Activated naive CD8-positive, alpha-beta T cell treated with anti-CD3 and anti-CD28 coated beads, Interleukin-2, amount 10 ng/mL, durations not matched to agents 7 days and 5 days (primary cell): ENCODE measurements at places on chromosomes 4 and X. TPM values are rescaled to one million over a fixed set of nuclear protein-coding genes. Genes with fewer than 3 reads are reported as not detected.
A peak's percentile ranks its signal among the peaks of the same experiment; 100 is the strongest.

Gene KLHL13
- total RNA-seq, result 0.47 TPM

- no peaks in the 10 kb centered on the region for H3K27me3 ChIP-seq
- no peak overlapping the region for H3K27ac ChIP-seq
- DNase-seq, result no peak
- H3K4me1 ChIP-seq, result no peaks in the 10 kb centered on the region
Measured at GRCh38 chrX:63809173-63809572, 24.2 kb upstream of the ARHGEF9 start.

DNA sequence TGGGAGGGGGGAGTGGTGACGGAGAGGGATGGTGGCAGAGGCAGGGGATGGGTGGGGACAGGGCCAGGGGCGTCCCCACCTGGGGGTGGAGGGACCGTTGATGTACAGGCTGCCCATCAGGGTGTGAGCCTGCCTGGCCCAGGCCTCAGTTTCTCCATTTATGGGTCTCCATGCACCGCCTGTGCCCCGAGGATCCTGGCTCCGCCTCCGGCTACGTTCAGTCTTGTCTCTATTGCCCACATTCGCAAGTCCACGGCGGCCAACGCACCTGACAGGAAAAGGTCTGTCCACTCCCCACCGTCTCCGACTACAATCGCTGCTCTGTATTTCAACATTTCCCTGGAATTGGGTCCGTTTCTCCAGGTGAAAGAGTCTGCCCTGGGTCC is 96.3 kb upstream of the NKX1-1 start:
- H3K4me1 ChIP-seq, result no peaks in the 10 kb centered on the region
- H3K27me3 ChIP-seq, result peaks cover 2% of the 10 kb centered on the region
- H3K27ac ChIP-seq, result no peak overlapping the region
- peak; percentile 14 for DNase-seq

DNA sequence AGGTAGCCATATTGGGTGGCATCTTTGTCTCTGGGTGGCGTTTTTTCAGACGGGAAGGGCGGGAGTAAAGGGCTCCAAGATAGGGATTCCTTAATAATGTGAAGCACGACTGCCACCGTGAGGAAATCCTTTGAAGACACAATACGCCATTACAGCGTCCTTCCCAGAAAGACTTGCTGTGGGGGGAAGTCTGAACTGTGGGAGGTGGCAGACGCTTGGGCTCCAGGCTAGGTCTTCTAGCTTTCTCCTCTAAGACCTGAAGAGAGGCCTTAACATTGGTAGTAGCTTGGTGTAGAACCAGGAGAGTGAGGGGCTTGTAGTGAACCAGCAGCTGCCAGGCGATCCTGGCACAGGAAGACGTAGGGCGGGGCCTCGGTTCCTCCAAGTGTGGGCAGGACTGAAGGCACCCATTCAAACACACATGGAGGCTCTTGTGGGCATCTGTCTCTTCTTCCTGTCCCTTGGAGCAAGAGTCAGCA is 197.3 kb downstream of the OR13H1 start:
- peaks cover 13% of the 10 kb centered on the region for H3K36me3 ChIP-seq
- no peak for DNase-seq
- no peaks in the 10 kb centered on the region for H3K27me3 ChIP-seq
- no peak overlapping the region for H3K27ac ChIP-seq

DNA sequence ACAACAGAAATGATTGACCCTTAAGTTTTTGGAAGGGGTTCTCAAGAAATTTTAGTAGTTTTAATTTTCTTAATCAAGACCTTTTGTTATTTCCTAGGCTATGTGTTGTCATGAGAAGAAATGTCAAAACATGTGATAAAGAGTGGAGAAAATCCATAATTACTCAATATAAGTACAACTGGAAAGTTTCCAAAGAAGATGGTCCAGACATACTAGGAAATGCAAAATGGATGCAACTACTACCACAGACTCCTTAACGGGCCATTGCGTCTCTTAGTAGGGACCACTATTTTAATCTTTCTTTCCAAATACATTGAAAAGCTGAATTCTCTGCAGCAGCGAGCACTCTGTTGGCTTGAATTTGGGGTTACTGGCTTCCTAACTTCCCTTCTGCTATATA is 148.8 kb downstream of the NWD2 start:
- no peak for DNase-seq
- no peaks in the 10 kb centered on the region for H3K4me1 ChIP-seq
- no peak overlapping the region for H3K4me3 ChIP-seq
- no peaks in the 10 kb centered on the region for H3K36me3 ChIP-seq

DNA sequence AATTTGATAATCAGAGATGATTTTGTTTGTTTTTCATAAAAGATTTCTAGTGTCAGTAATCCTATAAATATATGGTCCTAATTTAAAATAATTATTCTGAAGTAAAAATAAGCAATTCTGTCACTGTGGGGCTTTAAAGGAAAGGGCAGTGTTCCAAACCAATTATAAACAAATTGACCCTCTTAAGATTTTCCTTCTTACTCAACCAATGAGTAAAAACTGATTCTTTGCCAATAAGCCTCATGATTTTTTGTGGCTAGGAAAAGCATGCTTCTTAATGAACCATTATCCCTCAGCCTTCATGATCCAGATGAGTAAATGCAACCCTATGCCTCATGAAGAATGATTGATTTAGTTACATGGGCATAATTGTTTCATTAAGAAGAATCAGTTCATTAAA is 1010.4 kb downstream of the ADGRL3 start:
- H3K27ac ChIP-seq, result no peak overlapping the region
- H3K4me3 ChIP-seq, result no peak overlapping the region
- no peaks in the 10 kb centered on the region for H3K4me1 ChIP-seq
- DNase-seq, result no peak
- no peaks in the 10 kb centered on the region for H3K36me3 ChIP-seq

Gene GNL3L
- 43.7 TPM for total RNA-seq

DNA sequence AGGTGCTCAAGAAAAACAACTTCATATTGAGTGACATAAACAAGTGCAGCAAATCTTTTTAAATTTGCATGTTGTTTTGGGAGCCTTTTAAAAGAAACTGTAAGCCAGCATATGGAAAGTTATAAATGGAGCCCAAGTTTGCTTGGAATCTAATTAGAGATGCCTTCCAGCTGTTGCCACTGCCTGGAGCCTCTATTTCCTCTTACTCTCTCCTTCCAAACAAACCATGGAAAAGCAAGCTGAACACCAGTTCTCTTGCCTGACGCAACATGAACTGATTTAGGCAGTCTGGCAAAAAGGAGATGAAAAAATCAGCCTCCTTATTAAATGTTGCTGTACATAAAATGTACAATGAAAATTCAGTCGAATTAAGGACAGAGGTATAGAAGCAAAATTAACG is 21.5 kb downstream of the ARSJ start:
- DNase-seq, result no peak
- no peaks in the 10 kb centered on the region for H3K27me3 ChIP-seq
- no peak overlapping the region for H3K27ac ChIP-seq
- H3K4me1 ChIP-seq, result peaks cover 1% of the 10 kb centered on the region
- no peak overlapping the region for H3K4me3 ChIP-seq

- H3K27me3 ChIP-seq, result no peaks in the 10 kb centered on the region
- H3K27ac ChIP-seq, result no peak overlapping the region
- no peak for DNase-seq
- H3K4me3 ChIP-seq, result no peak overlapping the region
Measured at GRCh38 chrX:39633293-39633692, 464.5 kb downstream of the BCOR start.

DNA sequence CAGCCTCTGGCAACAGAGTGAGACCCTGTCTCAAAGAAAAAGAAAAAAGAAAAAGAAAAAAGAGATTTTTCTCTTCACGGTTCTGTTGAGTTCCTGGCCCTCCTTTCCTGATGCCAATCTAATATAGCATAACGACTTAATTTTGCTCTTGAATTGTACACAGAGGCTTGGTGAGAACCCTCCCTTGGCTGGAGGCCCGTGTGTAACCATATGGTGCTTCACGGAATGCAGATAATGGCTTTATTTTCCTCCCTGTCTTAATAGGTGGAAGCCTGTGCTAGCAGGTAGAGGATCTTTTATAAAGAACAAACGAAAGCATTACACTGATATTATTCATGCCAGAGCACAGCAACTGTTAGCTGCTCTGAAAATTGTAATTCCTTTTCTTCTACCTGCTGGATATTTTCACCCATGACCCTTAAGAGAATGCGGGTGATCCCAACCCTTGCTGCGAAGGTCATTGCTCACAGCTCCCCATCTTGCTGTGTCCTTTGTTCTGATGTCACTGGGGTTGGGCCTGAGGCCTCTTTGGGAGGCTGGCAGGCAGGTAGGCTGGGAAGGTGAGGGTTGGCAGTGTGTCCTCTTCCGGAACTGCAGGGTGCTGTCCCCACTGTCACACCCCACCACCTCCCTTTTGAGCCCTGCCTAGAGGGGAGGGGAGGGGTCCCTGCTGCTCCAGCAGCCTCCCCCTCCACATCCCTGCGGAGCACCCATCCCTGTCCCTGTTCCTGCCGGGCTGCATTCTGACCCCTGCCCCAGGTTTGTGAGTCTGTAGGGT is 83.8 kb upstream of the STOX2 start:
- H3K4me1 ChIP-seq, result no peaks in the 10 kb centered on the region
- H3K27ac ChIP-seq, result no peak overlapping the region

GRCh38 chr4:161555689-161556660 is 607.8 kb downstream of the FSTL5 start:
- no peaks in the 10 kb centered on the region for H3K4me1 ChIP-seq
- no peaks in the 10 kb centered on the region for H3K27me3 ChIP-seq
- no peaks in the 10 kb centered on the region for H3K36me3 ChIP-seq

Gene ADGRG4
- total RNA-seq, result not detected

- H3K27ac ChIP-seq, result no peak overlapping the region
- H3K4me1 ChIP-seq, result peaks cover 9% of the 10 kb centered on the region
- H3K27me3 ChIP-seq, result no peaks in the 10 kb centered on the region
- no peak for DNase-seq
Measured at GRCh38 chr4:78780093-78780492, 3.9 kb downstream of the BMP2K start.

DNA sequence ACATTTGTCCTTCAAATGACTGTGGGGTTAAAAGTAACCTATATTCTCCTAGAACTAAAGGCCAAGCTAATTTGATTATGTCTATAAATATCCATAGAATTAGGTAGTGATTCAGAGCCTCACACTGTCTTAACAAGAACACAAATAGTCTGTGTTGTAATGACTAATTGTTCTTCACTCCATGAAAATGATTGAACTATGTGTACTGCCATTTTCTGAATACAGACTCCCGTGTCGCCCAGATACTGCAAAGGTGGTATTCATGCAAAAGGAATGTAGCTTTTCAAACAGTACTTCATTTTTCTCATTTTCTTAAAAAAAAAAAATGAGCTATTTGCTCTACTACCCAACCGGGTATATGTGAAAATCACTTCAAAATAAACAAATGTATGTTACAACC is 11.3 kb upstream of the PHKA2 start:
- H3K4me3 ChIP-seq, result no peak overlapping the region
- no peak overlapping the region for H3K27ac ChIP-seq
- peaks cover 3% of the 10 kb centered on the region for H3K27me3 ChIP-seq

GRCh38 chrX:133574716-133575115 is 159.4 kb upstream of the GPC4 start:
- DNase-seq, result no peak
- H3K4me3 ChIP-seq, result no peak overlapping the region
- H3K27me3 ChIP-seq, result no peaks in the 10 kb centered on the region
- H3K36me3 ChIP-seq, result no peaks in the 10 kb centered on the region
- H3K27ac ChIP-seq, result no peak overlapping the region
- no peaks in the 10 kb centered on the region for H3K4me1 ChIP-seq
